ENCODE measurements at places on chromosomes 12 and 14. TPM values are rescaled to one million over a fixed set of nuclear protein-coding genes. Genes with fewer than 3 reads are reported as not detected.

DNA sequence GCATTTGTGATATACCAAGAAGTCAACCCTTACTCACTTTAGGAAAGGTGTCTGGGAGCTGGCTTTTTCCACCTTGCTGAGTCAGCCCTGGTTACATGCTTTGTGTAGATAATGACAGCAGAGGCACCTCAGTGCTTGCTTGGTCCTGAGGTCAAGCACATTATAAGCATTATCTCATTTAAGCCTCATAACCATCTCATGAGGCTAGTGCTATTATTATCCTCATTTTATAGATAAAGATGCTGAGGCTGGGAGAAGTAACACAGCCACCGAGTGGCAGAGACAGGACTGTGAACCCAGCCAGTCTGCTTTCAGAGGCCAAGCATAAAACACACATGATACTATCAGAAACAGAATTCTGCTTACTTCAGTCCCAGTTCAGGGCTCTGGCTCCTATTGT lies 29.4 kb downstream of the MAX start:
- no peak for DNase-seq

- DNase-seq, result no peak
Measured at GRCh38 chr14:77083082-77083481, 15.0 kb upstream of the CIPC start.

Gene IAPP
- polyA plus RNA-seq, result not detected

Gene RTN1
- polyA plus RNA-seq, result not detected

- no peak for DNase-seq
Measured at GRCh38 chr12:13163868-13164635, 32.5 kb upstream of the EMP1 start.

GRCh38 chr14:93010522-93011140 lies 87.7 kb downstream of the CHGA start:
- DNase-seq, result no peak

DNA sequence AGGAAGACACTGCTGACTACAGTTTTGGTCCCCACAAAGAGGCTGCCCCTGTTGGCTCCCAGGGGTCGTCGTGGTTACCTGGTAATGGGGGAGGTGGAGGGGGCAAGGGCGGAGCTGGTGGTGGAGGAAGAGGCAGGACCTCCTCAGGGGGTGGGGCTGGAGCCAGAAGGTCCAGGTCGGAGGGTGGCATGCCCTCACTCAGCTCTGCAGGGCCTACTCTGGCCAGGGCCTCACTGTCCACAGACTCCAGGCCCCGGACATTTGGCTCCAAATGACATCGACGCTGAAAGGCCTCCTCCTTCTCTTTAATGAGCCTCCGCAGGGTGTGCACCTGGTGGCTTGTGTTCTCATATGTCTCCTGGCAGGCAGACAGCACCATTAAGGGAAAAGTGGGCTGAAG lies 28.5 kb downstream of the PRPF40B start:
- no peak for DNase-seq

DNA sequence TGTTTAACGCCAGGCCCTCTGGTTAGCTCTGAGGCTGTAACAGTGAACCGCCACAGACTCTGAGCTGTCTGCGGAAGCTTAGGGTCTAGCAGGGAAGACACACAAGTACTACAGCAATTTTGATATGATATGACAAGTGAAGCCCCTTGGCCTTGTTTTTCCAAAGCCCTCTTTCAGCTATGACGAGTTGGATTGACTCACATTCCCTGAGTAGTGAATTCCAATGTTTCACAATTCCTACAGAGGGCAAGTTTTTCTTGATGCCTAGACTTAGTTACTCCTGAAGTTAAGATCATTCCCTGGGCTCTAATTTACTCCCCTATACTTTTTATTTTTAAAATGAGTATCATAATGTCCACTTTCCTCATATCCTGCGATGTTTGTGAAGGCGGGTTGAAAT lies 53.3 kb upstream of the CISTR start:
- no peak for DNase-seq

- no peak for DNase-seq
Measured at GRCh38 chr14:105050551-105050897, 14.7 kb downstream of the GPR132 start.

GRCh38 chr14:102510616-102511520 lies 1.3 kb upstream of the ANKRD9 start:
- no peak for DNase-seq

DNA sequence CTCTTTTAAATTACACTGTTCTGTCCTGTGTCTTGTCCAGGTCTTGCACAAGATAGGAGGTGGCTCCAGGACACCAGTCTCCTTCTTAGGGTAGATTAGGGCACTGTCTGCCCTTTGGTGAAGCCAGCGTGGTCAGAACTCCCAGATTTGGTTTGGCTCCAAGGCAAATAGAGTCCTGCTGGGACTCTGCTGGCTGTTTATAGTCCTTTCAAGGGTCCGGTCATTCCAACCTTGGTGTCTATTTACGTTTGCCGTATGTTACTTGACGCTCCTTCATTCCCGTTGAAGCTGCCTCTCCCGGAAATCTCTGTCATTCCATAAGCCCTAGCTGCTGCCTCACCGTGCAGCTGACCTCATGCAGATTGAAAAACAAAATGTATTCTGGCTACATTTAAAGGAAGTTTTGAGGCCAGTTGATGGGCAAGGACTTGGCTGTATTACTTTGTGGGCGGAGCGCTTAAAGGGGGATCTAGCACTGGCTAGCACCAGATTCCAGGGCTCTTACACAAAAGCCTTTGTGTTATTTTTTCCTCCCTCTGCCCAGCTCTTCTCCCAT lies 180.6 kb downstream of the AKAP6 start:
- peak; percentile 15 for DNase-seq

- no peak for DNase-seq
Measured at GRCh38 chr14:93331002-93331727, 1.7 kb downstream of the BTBD7 start.

DNA sequence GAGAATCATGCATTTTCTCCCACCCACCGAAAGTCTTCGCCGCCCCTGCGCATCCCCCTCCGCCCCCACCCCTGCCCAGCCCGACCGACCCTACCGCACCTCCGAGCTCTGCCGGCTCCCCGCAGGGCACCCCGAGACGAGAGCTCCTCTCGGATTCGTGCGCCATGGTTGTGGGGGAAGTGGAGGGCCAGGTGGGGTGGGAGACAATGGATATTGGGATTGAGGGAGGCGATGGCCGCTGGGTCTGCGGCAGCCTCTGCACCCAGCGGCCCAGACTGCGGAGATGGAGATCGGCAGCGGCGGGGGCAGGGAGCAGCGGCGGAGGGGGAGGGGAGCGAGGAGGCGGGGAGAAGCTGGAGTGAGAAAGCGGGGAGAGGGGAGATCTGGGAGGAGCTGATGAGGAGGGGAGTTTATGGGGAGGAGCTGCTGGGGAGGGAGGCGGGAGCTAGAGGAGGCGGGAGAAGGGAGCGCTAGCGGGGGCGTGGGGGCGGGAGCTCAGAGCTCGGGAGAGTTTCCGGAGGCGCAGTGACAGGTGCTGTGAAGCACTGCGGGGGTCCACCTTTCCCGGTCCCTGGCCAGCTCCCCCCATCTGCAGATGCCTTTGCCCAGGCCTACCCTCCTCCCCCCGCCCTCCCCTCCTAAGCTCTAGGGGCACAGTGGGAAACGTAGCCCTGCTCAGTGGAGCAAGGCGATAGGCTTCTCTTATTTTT lies at the start of gene SALL2:
Gene SALL2 (minus strand): TSS at position 385 of the 710 bp plus-strand sequence. CDS start 219 bp downstream, at position 166.
- peak; percentile 11 for DNase-seq

Gene PLBD1
- 6.0 TPM for polyA plus RNA-seq

Gene PPM1A
- 40.8 TPM for polyA plus RNA-seq

DNA sequence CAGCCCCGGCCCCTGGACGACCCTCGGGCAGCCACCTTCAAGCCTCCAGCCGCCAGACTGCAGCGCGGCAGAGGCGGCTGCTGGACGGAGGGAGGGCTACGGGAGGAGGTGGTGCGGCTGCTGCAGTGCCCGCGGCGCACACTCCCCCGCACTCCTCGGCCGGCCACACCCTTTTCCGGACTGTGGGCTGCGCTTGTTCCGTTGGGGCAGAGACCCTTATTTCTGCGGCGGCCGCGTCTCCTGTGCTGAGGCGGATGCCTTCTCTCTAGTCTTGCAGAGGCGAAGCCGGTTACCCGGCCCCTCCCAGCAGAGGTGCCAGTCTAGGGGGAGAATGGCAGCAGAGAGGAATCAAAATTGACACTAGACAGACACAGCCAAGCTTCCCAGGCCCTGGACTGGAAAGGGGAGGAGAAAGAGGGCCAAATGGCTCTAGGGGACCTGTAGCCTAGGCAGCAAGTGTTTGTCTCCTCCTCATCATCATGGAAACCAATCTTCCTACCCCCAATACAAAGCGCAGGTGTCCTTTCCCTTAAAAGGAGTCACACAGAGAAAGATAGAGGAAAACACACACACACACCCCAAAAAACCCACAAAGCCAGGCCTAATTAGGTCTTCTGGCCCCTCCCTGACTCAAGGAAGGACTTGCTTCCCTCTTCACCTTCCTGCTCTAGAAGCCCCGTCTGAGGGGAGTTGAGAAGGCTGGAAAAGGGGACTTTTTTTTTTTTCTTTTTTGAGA lies 1.3 kb downstream of the ESYT1 start:
- DNase-seq, result peak; percentile 46

GRCh38 chr12:78820946-78821345 lies 43.6 kb upstream of the SYT1 start:
- DNase-seq, result no peak

- no peak for DNase-seq
Measured at GRCh38 chr12:121925358-121925695, 6.9 kb downstream of the CFAP251 start.

Gene INSM2
- polyA plus RNA-seq, result not detected

DNA sequence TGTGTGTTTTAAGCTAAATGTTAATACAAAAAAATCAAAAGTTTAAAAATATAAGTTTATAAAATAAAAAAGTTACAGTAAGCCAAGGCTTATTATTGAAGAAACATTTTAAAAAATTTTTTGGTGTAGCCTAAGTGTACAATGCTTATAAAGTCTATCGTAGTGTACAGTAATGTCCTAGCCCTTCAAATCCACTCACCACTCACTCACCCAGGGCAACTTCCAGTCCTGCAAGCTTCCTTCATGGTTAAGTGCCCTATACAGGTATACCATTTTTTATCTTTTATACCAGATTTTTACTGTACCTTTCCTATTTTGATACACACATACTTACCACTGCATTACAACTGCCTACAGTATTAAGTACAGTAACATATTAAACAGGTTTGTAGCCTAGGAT lies 11.9 kb downstream of the UBE2N start:
- DNase-seq, result no peak

GRCh38 chr12:41073633-41074472 lies 114.3 kb upstream of the PDZRN4 start:
- DNase-seq, result no peak

GRCh38 chr14:61537563-61538463 lies 157.5 kb upstream of the HIF1A start:
- DNase-seq, result peak; percentile 93
